ENCODE measurements at places on chromosomes 1 and 21.

DNA sequence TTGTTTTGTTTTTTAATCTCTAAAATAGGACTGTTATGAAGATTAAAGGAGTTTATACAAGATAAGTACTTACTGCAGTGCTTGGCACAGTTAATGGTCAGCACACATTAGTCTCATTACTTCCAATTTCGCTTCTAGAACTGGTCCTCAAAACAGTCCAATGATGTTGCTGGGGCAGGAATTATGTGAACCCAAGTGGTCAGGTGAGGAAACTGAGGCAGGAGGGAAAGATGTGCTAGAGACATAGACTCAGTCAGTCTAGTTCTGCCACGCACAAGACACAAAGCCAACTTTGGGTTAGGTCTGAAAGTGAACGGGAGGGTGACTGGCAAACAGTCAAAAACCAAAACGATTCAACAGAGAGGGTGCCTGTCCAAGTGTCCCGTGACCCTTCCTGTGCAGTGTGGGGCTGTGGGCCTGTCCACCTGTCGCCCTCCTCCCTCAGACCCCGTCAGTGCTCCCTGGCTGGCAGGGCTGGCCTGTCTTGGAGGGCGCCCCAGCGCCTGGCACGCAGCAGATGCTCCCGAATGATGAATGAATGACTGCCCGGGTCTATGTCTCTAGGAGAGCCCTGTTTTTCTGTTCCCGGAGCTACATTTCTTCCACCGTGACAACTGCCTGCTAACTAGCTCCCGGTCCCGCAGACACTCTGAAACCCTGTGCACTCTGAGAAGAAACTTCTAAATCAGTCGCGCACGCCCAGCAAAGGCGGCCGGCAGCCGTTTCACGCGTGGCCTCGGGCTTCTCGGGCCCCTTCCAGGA lies 2.4 kb downstream of the LRP8 start:
- no peak for DNase-seq

DNA sequence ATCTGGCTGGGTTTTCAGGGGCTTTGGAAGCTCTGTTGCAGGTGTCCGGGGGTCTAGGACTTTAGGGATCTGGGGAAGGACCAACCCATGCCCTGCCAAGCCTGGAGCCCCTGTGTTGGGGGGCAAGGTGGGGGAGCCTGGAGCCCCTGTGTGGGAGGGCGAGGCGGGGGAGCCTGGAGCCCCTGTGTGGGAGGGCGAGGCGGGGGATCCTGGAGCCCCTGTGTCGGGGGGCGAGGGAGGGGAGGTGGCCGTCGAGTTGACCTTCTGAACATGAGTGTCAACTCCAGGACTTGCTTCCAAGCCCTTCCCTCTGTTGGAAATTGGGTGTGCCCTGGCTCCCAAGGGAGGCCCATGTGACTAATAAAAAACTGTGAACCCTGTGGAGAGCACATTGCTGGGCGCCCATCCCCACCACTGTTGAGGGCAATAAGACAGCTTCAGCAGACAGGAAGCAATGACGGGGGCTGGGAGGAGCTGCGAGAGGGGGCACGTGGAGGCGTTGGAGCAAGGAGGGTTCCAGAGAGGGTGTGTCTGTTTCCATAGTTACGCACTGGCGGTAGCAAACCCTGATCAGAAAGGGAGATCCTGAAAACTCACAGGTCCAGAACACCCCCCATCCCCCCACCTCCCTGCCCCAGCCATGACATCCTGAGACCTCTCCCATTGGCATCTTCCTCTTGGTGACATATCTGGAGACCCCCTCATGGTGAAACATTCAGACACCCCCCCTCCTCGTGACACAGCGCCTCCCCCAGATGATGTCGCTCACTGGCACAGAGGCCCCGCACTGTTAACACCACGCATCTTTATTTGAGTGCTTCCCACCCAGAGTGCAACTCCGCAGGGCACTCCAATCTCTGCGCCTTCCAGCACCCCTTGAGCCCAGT lies 8.4 kb downstream of the MYBPH start:
- DNase-seq = no peak

- DNase-seq = no peak
Measured at GRCh38 chr1:16430606-16431005, 6.6 kb downstream of the SPATA21 start.

DNA sequence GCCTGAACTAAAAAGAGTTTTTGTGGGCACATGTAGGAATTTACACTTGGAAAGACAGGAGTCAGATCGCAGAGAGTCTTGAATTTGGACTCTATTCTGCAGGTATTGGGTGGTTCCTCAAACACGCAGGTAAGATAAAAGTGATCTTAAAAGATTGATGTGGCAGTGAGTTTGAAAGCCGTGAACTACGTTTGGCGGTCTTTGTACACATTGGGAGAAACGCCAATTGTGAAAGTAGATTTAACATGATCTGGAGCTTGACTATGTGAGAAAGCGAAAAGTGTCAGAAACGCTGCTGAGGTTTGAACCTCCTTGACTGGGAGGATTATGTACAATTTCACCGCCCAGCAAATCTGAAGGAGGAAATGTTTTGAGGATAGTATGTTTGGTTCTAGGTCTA lies 1.5 kb upstream of the PPP2R5A start:
- DNase-seq = no peak

- no peak for DNase-seq
Measured at GRCh38 chr21:33151941-33152731, 77.6 kb upstream of the IFNAR2 start.

GRCh38 chr1:106055855-106056254 lies 1000.6 kb upstream of the PRMT6 start:
- no peak for DNase-seq

- DNase-seq = no peak
Measured at GRCh38 chr21:20760221-20760620, 238.0 kb upstream of the NCAM2 start.

GRCh38 chr1:109636201-109636952 lies 16.7 kb downstream of the AMPD2 start:
- peak; percentile 70 for DNase-seq

- no peak for DNase-seq
Measured at GRCh38 chr1:4137621-4138415, 237.7 kb upstream of the C1orf174 start.

DNA sequence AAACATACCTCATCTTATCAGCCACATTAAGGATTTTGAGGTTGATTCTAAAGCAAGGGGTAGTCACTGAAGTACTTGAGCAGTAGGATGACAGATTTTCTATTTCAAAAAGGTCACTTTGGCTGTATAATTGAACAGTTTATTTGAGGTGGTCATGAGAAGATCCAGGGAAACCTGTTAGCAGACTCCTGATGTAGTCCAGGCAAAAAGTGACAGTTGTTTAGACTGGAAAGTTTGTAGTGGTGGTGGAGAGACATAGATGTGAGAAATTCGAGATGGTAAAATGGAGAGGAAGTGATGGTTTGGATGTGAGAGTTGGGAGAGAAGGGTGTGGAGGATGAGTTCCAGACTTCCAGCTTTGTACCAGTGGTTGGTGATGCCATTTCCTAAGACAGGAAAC lies 7.5 kb downstream of the FAM163A start:
- no peak for DNase-seq

- no peak for DNase-seq
Measured at GRCh38 chr1:205593532-205593931, 38.3 kb downstream of the ELK4 start.

GRCh38 chr1:177744906-177745305 lies 225.0 kb downstream of the SEC16B start:
- no peak for DNase-seq

DNA sequence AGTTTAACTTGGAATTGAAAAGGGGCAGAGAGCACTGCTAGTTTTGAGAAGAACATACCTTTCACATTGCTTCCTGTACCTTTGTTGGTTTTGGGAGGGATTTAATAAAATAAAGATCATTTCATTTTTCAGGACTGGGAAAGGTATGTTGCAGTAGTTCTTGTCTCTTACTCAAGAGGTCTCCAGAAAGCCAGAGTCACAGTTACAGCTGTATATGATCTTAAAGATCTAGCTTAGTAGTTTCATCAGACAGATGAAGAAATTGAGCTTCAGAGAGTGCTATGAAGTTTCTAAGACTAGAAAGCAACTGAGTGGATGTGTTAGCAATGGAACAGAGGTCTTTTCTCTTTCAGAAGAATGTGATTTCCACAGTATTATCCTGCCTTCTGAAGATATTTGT lies 1.0 kb downstream of the OR10K2 start:
- no peak for DNase-seq

GRCh38 chr1:107933736-107934135 lies 31.2 kb downstream of the VAV3 start:
- no peak for DNase-seq

GRCh38 chr1:228464487-228464983 lies 22.6 kb upstream of the RNF187 start:
- DNase-seq = no peak

- DNase-seq = no peak
Measured at GRCh38 chr1:200373811-200374231, 36.0 kb downstream of the ZNF281 start.

DNA sequence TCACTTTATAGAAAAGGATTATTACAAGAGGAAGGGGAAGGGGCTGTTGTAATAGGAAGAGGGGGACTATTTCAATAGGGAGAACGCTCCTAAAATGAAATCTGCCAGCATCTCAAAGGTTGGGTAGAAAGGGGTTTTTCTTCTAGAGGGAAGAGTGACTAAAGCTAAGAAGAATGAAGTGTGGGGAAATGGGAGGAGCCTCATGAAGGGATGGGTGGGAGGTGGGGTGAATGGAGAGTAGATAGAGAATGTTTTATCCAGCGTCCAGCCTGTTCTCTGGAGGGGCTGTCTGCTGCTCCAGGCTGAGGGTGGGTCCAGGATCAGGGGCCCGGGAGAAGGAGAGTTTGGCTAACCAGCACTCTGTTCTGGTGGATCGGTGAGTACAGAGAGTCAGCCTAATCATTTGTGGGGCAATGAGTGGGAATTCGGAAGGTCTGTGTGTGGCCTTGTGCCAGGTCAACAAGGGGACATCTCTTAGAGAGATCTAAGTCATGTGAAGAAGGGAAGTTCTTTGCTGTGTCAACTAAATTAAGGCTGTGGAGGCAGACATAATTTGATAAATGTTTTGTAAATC lies 25.2 kb downstream of the VN1R5 start:
- no peak for DNase-seq

- no peak for DNase-seq
Measured at GRCh38 chr1:28770601-28771165, 33.9 kb downstream of the YTHDF2 start.

DNA sequence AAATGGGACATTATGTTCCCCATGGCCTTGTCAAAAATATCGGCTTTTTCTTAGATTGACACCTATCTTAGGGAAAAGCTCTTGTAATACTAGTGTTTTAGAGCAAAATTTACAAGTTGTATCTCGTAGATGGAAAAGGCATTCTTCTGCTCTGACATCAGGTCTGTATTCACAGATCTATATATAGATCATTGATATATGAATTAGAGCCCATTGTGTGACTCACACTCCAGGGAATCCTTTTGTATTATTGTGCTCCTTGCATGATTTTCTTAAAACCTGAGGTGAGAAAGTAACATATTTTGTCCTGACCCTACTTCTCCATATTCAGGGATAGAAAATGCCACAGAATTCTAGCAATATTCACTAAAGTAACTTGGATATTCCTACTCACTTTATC lies 1160.8 kb upstream of the B3GALT2 start:
- DNase-seq = no peak

- no peak for DNase-seq
Measured at GRCh38 chr21:14353726-14354125, 29.2 kb downstream of the HSPA13 start.

GRCh38 chr1:163202833-163203451 lies at the start of gene RGS5:
RGS5 (minus strand) TSS chr1:163202916; CDS start chr1:163202835, 81 bp downstream.
- no peak for DNase-seq

DNA sequence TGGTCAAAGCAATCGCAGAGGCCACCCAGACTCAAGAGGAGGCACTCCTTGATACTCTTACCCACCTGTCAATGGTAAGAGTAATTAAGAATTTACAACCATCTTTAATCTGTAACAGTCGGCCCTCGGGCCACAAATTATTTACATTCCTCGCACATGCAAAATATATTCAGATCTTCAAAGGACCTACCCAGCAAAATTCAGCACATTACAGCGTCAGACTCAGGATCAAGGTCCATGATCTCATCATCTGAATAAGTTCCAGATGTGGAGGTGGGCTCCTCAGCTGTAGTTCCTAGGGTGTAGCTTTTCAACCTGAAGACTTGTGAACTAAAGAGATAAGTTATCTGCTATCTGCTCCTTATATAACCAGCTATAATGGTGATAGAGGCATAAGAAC lies 17.1 kb upstream of the RNF11 start:
- no peak for DNase-seq

GRCh38 chr1:216898801-216899200 lies 175.6 kb upstream of the ESRRG start:
- no peak for DNase-seq

DNA sequence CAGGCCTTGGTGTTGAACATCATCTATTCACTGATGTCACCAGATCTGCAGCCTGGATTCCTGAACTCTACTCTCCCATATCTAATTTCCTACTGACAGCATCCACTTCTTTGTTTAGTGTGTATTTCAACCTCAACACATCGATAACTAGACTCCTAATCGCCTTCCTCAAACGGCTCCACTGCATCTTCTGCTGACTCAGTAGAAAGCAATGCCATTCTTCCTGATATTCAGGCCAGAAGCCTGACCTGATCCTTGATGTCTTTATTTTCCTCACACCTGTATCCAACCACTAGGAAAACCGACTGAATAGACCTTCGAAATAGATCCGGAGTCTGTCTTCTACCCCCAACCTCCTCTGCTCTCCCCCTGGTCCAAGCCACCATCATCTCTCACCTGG lies 466.9 kb downstream of the PCP4 start:
- no peak for DNase-seq

DNA sequence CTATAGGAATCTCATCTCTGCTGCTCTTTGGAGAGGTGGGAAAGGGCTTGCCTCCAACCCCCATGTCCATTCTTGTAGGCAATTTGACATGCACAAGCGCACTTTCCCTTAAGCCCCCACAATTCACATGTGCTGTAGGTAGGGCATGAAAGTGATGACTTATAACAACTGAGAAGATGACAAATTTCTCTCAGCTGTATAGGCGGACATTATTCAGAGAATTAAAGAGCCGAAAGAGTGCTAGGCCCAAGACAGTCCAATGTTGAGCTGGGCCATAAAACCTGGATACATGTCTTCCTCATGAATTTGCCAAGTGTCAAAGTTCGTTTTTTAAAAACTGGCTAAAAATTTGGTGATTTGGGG lies 106.3 kb upstream of the LYPLAL1 start:
- DNase-seq = no peak

DNA sequence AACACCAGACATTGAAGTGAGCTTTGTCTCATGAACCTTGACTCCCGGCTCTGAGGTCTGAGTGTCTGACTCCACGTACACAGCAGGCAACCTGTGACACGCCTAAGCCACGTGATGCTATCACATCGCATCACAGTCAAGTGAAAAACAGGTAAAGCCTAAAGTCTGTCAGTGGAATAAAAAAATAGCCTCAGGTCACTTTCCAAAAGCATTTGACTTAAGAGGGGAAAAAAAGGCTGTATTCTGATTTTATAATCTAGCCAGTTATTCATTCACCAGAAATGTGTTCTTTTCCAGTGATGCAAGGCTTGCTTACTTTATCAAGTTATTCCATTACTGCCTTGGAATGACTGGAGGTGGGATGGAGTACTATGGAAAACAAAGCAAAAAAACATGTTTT lies 163.2 kb upstream of the HMCN1 start:
- no peak for DNase-seq
